Inflammatory macrophage treated with lipopolysaccharide for 4 hours (primary cell): ENCODE measurements at places on chromosomes 12 and 14.

DNA sequence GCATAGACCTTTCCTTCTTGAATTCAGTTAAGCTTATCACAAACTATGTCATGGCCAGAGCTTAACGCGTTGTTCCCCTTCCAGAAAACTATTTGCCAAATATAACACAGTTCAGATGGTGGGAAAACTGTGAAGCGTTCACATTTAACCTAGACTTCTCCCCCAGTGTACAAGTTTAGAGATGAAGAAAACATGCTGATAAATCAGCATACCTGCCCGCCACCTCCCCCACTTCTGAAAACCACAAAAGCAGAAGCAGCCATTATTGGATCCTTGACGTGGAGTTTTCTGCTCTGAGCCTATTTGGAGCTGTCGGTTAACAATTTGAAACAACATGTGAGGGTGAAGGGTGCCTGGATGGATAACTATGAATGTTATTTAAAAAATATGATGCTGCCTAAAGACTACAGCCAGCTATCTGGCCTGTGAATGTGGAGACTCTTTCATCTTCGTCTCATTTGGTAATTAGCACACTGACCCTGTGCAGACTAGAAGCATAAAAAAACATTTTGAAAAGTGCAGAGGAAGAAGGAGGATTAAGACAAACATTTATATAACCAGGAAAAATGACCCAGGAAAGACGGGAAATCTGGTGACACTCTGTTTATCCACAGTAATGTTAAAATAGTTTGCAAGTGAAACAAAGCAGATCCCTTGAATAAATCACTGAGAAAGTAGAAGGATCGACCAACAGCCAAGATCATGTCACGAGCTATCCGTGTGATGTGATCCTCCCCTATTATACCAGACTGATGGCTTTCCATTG is 408.2 kb downstream of the AEBP2 start:
- DNase-seq: no peak

DNA sequence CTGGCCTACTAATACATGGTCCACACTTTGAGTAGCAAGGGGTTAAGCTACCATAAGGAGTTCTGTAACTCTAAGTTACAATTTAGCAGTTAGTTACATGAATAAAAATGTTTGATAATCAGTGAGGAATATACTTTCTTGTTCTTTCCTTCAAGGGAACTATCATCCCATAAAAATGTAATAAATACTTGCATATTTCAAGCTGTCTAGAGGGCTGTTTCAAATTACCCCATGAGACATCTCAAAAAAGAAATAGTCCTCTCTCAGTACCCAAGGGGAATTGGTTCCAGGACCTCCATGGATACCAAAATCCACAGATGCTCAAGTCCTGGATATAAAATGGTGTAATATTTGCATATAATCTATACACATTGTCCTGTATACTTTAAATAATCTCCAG is 48.7 kb upstream of the GNG2 start:
- DNase-seq: no peak

- no peak for DNase-seq
These were observed 155.6 kb downstream of the PAX9 start for GRCh38 chr14:36817071-36817930.

GRCh38 chr12:509500-509899 is 49.8 kb downstream of the B4GALNT3 start:
- DNase-seq: no peak

GRCh38 chr14:105116451-105117256 is 51.4 kb upstream of the GPR132 start:
- no peak for DNase-seq

GRCh38 chr14:39582028-39582654 is 149.9 kb upstream of the FBXO33 start:
- no peak for DNase-seq

GRCh38 chr12:53977596-53978445 is 3.1 kb upstream of the HOTAIR start:
- DNase-seq: no peak
